ENCODE measurements at places on chromosomes 16 and 17.

DNA sequence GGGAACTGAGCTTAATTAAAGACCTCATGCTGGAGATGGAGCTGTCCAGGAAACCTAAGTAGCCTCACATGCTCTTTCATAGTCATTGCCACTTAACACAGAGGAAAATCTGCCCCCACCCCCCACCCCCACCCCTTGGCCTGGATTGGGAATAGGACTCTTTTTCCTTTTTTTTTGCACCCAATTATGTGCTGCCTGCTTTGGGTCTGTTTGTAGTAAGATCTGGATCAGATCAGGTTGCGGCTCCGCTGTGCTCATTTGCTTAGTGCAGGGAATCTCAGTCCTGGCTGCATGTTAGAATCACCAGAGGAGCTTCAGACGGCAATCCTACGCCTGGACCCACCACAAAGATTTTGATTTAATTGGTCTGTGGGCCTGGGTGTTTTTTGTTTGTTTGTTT is 219.0 kb downstream of the UTP18 start:
- no peak for DNase-seq

DNA sequence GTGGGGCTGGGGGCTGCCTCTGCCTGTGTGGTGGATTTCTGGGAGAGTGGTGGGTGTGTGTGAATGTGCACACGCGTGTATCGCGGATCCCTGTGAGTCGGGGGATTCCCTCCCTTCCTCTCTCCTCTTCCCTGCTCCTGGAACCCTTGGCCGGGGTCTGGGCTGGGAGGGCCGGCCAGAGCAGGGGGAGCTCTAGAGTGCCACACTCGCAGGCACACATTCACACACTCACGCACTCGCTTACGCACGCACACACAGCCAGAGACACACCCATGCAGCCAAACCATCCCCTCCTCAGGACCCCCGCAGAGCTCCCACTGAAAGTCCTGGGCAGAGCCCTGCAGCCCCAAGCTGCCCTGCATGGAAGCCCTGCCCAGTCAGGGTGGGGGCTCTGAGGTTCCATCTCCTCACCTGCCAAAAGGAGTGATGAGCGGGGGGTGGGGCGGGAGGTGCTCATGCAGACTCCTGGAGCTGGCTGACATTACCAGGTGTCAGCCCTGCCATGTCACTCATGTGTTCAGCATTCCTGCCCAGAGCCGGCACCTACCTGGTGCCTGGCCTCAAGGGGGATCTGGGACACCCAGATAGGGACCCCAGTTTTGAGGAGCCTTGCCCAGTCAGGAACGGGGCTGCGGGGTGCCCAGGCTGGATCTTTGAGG is 1.9 kb downstream of the NECAB2 start:
- DNase-seq: no peak

- no peak for DNase-seq
Observed at GRCh38 chr17:55632236-55632635, 90.4 kb downstream of the TMEM100 start.

DNA sequence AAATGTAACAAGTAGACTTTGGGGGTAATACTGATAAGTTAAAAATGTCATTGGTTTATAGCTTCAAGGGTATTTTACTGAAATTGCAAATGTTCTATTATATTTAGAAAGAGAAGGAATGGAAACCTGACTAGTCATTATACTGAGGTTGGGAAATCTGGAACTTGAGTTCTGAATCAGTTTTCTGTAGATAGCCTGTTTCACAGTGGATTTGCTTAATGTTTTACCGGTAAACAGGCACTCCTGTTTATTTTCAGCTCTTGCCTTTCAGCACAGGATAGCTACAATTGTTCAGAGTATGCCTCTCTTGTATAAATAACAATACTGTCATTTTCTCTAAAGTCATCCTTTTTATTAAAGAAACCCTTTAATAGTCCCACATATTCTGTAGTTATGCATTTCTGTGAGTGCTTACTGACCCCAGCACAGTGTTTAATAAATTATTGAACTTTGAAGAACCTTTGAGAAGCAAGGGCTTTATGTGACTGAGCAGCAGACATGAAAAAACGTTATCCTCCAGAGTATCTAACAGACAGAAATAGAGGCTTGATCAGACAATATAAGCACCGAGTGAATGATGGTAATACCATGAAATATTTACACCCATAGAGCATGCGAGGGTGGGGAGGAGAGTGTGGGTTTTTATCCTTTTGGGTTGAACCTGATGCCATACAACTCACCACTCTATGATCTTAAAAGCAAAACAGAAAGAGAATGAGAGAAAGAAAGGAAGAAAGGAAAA is 58.2 kb downstream of the FTO start:
- DNase-seq: no peak

GRCh38 chr17:82519971-82520903 is 705 bp downstream of the FOXK2 start:
- DNase-seq: peak; percentile 60

DNA sequence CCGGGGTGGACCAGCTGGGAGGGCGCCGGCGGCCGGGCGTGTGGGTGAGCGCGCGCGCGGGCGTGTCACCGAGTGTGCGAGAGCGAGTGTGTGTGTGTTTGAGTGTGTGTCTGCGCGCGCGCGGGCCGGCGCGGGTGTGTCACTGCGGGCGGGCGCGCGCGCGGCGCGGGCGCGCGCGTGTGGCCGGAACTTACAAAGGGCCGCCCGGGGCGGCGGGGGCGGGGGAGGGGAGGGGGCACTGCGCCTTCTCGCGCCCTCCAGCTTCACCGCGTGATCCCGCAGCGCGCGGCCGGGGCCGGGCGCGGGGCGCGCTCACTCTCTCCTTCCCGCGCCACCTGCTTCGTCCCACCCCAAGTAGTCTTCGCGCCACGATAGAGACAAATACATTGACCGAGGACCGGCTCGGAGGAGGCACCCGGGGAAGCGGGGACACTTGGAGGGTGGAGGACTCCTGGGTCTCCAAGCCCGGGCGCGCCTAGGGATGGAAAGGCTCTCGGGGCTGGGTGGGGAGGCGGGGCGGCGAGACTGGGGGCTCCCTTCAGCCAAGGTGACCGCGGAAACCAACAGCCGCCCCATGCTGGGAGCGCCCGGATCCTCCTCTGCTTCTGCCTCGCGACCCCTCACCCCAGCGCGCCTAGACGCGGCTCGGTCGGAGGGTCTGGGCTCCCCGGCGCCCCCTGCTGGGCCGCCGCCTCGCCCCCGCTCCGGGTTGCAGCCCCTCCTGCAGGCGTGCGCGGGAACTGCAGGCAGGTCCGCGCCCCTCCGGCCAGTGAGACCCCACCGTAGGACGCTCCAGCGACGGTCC is at the start of gene SRCIN1:
Gene SRCIN1 (minus strand): TSS at position 112 of the 805 bp plus-strand sequence. CDS start 247 bp downstream, outside the sequence.
- DNase-seq: peak; percentile 74

GRCh38 chr17:77675816-77676215 is 282.7 kb upstream of the TNRC6C start:
- DNase-seq: no peak

GRCh38 chr16:67104845-67105244 is 4.9 kb upstream of the PHAF1 start:
- DNase-seq: no peak

DNA sequence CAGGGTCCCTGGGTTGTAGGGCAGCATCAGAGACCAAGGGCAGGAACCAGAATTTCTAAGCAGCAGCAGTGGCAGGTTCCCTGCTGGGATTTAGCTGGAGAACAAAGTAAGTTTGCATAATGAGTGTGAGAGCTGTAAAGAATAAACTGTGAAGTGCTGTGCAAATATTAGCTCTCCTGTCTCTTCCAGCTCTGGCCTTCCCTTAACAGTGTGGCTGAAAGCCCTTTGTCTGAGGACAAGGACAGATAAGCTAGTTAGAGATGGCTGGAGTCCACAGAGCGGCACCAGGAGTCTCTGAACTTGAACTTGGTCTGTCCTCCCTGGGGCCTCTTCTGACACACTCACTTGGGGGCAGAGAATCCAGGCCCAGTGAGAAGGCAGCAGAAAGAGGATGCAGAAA is 98.2 kb upstream of the WSCD1 start:
- DNase-seq: no peak

GRCh38 chr16:86045591-86045971 is 146.6 kb downstream of the IRF8 start:
- DNase-seq: no peak

GRCh38 chr16:9438991-9439390 is 347.5 kb downstream of the HAPSTR1 start:
- DNase-seq: no peak

- no peak for DNase-seq
Observed at GRCh38 chr16:12231666-12232065, 255.1 kb downstream of the SNX29 start.

DNA sequence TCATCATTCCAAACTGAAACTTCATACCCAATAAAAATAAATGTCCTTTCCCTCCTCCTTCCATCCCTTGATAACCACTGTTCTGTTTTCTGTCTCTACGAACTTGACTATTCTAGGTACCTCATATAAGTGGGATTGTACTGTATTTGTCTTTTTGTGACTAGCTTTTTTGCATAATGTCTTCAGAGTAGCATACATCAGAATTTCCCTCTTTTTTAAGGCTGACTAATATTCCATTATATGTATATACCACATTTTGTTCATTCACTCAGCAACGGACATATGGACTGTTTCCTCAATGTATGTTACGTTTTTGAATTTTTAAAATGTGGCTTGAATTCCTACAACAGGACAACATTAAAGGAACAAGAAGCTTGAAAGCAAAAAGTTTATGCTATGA is 1.5 kb upstream of the NUFIP2 start:
- no peak for DNase-seq

GRCh38 chr17:18950944-18951905 is 740 bp upstream of the SLC5A10 start:
- DNase-seq: no peak

GRCh38 chr17:60390925-60391470 is 935 bp downstream of the USP32 start:
- peak; percentile 67 for DNase-seq

GRCh38 chr16:53112015-53112414 is 57.2 kb downstream of the CHD9 start:
- no peak for DNase-seq

DNA sequence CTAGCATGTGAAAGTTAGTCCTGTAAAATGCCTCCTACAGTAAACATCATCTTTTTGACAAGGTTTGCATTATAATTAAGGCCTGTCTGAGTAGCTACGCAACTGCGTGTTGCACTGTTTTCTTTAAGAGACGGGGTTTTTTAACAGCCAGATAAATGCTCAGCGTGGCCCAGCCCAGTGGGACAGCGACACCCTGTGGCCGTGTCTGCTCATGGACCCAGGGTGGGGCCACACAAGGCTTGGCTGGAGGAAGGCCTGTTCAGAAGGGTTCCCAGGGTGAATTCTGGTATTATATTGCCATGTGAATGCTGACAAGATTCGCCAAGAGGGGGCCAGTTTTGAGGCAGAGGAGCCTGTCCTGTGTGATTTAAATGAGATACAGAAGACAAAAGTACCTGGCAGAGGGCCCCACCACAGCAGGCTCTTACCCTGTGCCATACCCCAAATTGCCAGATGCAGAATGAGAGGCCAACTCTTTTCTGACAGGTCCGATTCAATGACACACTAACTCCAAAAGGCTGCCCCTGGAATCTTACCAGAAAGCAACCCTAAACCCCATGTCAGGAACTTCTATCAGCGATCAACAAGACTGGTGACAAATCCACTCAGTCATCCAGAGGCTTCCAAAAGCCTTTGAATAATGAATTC is 65.9 kb upstream of the IRX6 start:
- DNase-seq: peak; percentile 92

- no peak for DNase-seq
Observed at GRCh38 chr17:19579192-19579761, 45.6 kb downstream of the SLC47A1 start.

- DNase-seq: no peak
Observed at GRCh38 chr16:12868169-12868568, 33.2 kb upstream of the SHISA9 start.

- DNase-seq: no peak
Observed at GRCh38 chr17:68238164-68238870, 9.5 kb upstream of the AMZ2 start.

DNA sequence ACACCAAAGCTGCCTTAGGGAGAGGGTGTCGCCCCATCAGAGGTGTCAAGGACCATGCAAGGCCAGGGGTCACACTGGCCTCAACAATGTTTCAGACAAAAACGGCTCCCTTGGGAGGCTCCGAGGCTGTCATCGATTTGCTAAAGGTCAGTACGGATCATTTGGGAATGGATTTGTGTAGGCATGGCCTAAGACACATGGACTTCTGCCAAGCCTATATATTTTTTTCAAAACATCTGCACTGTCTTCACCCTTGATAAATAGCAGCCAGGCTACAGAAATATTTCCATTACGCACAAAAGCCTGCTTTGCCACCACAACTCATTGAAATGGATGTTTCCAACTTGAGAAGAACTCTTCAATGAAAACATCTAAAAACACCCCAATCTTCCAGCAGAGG is 10.3 kb downstream of the CUEDC1 start:
- DNase-seq: no peak

GRCh38 chr16:57349212-57350031 is 9.2 kb upstream of the CCL22 start:
- DNase-seq: peak; percentile 85

DNA sequence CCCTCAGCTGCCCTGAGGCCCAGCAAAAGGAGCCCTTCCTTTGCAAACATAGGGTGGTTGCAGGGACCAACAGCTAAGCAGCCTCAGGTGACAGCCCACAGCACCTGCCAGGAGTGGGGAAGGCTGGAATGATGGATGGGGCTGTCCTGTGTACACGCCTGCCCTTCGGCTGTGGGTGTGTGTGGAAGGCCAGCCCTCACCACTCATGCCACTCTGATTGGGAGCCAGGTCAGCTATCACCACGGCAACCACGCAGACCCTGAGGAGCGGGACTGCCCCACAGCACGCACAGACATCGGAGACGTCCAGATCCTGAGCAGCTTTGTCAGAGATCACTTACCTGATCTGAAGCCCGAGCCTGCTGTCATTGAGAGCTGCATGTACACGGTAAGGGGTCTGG is 11.9 kb downstream of the PIPOX start:
- no peak for DNase-seq

DNA sequence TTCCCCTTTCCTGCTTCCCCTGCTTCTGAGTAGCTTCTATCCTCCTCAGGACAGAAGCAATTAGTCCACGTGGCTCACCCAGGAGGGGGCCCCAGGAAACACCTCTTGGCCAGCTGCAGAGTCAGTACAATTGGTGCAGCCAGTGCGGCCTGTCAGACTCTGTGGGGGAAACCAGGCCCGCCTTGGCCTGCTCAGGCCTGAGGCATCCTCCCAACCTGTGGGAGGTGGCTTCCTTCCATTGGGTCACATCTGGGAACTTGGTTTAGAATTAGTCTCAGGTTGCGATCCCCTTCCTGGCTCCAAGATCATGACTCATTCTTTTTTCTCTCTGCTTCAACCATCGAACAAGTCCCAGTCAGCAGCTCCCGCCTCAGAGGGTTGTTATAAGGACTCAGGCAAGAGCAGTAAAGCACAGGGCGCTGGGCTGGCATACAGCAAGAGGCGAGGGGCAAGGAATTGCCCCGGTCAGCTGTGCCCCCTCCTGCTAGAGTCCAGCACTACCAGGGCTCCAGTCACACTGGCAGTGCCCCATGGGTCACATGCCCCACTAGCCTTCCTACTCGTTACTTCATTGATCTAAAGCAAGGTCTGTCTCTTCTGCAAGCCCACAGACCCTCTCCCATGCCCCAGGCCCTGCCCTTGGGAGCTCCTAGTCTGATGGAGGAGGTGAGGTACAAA is 8.1 kb upstream of the EPX start:
- no peak for DNase-seq
